ENCODE measurements at places on chromosomes 3 and 15.

- DNase-seq = peak; percentile 98
These were observed 9.3 kb downstream of the IRAK2 start for GRCh38 chr3:10173926-10174435.

DNA sequence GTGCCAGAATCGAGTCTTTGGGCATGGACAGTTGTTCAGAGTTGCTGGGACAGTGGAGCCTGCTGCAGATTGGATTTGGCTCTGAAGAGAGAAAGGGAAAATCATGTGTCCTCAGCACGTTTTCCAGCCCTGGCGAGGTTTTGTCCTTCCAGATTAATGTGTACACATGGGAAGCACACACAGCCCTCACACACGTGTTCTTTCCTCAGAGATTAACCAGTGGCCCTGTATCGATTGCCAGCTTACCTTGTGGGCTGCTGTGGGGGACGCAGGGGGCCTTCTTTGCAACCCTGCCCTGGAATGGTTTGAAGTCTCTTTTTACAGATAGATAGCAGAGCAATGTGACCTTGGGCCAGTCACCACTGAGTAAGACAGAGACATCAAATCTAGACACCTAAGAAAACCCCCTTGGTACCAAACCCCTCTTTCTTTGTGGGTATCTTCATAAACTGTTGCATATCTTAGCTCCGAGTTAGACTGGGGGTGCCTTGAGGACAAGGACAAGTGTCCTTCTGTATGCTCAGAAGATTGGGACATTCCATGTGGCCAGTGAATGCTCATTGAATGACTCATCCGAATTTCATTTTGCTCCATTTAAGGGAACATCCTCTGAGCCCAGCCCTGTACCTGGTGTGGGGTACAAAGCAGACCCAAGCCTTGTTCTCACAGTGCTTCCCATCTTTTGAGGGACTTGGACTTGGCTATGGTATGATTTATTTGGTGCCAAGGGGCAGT, 48.0 kb downstream of the SMAD6 start:
- no peak for DNase-seq

DNA sequence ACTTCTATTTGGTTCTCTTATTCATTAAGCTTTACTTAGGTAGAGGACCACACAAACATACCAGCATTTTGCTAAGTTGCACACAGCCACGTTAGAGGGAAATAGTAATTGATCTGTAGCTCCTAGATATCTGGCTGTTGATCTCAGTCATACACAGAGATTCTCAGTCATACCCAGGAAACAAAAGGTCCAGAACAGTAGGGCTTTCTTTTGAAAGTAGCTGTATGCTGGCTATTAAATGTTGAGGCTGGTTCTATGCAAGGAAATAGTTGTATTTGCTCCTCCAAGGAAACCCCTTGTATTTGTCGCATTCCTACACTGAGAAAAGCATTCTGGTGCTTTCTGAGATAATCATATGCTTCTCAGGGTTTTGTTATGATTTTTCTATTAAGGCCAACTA, 523.8 kb downstream of the SOX2 start:
- DNase-seq = no peak

DNA sequence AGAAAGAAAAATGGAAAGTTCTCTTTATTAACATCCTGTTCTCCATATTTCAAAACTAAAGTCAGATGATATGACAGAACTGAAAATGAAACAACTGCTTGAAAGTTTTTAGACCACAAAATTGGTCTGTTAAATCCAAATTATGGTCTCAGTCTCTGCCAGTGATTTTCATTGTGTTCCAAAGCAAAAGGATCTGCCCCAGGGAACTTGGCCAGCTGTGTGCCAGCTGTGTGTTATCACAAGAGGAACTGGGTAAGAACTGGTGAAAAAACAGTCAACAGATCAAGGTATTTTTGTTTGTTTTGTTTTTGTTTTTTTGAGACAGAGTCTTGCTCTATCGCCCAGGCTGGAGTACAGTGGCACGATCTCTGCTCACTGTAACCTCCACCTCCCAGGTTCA, 323.3 kb downstream of the CTNNB1 start:
- DNase-seq = no peak

- DNase-seq = no peak
These were observed 41.4 kb upstream of the THBS1 start for GRCh38 chr15:39539466-39539865.

DNA sequence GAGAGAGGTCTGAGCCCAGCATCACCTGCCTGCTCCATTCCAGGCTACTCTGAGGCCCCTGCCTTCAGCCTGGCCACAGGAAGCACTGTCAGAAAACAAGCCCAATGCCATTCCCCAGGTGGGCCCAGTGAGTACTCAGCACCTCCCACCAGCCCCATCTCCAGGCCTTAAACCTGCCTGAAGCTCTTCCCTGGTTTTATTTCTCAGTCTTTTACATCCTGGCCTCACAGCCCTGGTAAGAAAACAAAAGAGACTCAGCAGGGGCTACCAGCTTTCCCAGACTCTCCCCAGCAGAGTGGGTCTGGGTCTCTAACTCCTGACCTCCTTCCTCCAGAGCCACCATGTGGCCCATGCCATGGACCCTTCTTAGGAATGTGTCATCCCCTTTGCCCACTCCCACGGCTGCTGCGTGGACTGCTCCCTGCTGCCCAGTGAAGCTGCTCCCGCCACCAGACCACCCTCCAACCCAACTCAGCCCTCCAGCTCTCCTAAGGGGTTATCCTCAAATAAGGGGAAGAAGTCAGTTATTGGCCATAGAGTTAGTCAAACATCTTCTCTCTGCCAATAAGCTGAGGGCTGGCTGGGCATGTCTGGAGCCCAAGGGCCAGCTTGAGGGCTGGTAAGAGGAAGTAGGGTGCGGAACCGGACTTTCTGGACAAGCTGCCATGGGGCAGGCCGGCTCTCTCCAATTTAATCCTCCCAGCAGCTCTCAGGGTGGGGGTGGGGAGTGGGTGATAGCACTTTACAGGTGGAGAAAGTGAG, 116.7 kb upstream of the LINGO1 start:
- DNase-seq = no peak

- no peak for DNase-seq
These were observed 514.4 kb upstream of the TBL1XR1 start for GRCh38 chr3:177711637-177712036.

DNA sequence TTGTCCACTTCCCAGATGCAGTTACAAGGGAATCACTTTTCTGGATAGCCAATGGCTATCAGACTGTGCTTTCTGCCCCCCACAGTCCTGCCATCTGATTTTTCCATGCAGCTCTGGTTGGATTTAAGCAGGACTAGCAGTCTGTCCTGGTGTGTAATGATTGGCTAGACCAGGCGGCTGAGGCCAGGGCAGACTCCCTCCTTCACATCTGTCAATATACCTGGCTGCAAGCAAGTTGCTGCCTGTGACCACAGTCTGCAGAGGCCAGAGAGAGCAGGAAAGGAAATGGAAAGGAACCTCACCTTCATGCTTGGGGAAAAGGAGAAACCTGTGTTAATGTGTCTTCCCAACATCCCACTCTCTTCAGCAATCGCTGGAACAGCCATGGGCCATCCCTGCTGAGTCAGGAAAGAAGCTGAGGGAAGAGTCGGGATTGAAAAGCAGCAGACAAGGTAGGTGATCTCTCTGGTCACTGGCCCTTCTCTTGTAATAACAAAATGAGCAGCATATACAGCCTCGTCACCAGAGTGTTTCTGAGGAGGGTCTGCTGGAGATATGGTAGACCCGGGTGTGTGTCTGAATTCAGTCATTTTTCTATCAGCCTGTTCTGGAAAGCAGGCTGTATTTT, 126.7 kb upstream of the PHLDB2 start:
- DNase-seq = no peak

DNA sequence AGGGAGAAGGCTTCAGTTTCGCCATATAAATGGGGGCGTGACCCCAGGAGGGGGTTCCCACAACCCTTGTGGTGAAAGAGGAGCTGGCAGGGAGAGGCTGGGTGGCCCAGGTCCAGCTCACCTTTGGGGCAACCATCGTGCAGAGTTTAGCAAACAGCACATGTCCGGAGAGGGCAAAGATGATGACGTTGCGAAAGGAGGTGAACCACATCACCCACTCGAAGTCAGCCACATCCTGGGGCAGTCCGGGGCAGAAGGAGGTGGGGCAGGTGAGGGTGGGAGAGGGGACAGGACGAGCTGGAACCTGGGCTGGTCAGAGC, 3.7 kb downstream of the HHATL start:
- DNase-seq = no peak

DNA sequence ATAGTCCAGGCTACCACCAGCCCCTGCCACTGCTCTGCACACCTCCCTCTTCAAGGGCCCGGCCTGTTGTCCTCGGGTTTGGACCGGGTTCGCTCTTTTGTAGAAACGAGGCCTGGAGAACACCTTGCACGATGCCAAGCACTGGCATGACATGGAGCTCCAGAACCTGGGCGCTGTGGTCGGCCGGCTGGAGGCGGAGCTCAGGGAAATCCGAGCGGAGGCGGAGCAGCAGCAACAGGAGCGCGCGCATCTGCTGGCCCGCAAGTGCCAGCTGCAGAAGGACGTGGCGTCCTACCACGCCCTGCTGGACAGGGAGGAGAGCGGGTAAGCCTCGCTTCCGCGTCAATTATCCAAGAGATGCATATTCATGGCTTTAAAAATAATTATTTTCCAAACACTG, 72.4 kb downstream of the BFSP2 start:
- no peak for DNase-seq

- peak; percentile 90 for DNase-seq
These were observed 43.6 kb upstream of the CTSH start for GRCh38 chr15:78988361-78988911.

DNA sequence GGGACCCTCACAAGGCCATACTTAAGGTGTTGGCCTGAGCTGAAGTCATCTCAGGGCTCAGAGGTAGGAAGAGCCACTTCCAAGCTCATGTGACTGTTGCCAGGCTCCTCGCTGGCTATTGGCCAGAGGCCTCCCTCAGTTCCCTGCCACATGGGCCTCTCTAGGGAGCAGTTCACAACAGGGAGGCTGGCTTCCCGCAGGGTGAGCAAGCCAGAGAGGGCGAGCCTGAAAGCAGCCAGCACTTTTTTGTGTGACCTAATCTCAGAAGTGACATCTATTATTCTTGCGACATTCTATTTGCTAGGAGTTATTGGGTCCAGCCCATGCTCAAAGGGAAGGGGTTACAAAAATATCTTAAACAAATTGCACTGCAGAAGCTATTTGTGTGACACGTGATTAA, 201.4 kb downstream of the SSR3 start:
- DNase-seq = no peak

- no peak for DNase-seq
These were observed 549.5 kb upstream of the GOLIM4 start for GRCh38 chr3:168645180-168645579.

GRCh38 chr3:33579178-33579510, 138.9 kb downstream of the CLASP2 start:
- no peak for DNase-seq

GRCh38 chr15:91973481-91973880, 120.0 kb downstream of the SLCO3A1 start:
- DNase-seq = no peak

GRCh38 chr3:112894258-112894657, 47.6 kb upstream of the CD200R1L start:
- no peak for DNase-seq

DNA sequence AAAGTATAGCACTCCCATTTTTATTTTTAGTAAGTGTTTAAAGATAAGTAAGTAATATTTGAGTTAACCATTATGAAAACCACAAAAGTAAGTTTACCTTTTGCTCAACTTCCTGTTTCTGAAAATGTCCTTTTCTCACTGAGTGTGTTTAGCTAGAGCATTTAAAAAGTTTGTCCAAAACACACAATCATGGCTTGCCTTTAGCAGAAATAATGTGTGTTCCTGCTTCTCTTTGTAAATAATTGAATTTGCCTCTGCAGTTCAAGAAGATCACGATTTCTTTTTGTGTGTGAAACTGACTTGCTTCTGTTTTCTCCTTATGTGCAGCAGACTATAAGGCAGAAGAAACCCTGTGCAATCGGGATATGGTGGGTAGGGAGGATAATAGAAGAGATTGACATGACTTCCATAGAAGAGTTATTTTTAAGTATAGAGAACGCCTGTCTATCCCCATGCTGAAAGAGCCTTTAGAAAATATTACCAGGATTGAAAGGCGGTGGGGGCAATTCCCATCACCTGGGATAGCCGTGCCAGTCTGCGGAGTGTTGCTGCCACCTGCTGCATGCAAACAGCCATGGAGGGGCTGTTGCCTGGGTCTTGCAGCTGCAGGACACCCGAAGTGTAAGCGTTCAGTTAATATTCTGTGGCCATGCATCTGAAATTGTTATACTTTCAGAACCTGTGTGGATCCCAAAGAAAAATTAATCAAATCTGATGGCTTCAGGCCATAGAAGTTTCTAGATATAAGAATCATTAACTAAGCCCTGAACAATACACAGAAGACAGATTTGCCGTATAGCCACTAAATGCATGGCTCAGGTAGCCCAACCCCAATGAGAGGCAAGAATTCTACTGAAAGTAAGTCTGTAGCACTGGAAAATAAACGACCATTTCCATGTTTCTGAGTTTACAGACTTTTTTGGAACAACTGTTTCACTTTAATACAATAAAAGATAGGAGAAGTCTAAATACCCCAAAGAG, 2.4 kb upstream of the CD96 start:
- no peak for DNase-seq

DNA sequence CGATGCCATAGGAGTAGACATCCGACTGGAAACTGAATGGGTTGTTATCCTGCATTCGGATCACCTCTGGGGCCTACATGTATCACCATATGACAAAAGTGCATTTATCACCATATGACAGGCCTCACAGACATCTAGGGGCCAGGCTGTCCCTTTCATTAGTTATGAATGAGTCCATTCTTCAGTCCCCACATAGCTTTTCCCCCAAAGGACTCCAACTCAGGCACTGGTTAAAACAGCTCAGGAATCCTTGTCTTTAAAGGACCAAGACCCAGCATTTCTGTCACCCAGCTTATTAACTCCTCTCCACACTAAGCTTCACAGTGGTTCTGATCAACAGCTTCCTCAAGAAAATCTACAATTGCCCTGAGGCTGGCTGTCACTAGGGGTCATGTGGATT, 28.3 kb downstream of the MKRN2 start:
- no peak for DNase-seq

GRCh38 chr15:62486041-62486440, 321.0 kb upstream of the C2CD4B start:
- no peak for DNase-seq

DNA sequence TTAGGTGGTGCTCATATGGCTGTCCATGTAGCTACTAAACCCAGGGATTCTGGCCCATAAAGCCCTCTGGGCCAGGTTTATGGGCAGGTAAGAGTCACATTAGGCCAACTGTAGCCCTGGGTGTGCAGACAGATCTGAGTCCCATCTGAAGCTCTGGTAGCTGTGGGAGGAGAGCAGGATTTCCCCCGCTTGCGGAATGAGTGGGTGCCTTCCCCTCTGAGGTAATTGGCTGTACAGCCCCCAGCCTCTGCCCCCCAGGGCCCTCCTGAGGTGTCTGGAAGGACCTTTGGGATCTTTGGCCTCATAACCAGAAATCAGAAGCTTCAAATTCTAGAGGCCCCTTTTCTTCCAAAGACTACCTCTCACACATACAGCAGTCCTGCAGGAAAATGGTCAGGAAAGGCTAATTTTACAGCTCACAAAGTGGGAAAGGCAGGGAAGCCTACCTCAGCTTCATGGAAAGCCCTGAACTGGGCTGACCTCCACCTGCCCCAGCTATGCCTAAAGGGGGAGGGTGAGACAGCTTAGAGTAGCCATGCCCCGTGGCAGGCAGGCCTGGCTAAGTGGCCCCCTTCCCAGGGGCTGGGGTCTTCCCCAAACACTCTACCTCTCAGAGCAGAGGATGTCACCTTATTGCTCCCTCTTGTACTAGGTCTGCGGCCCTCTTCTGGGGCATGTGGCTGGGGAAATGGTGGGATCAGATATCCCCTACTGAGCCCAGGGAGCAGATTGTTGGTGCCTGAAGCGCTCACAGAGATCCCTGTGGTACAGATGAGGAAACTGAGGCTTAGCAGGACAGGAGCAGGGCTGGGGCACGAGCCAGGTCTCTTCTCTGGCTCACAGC, 16.8 kb downstream of the HEMK1 start:
- no peak for DNase-seq

Data from endothelial cell of umbilical vein (primary cell).